ENCODE measurements at places on chromosomes 11 and 22.

DNA sequence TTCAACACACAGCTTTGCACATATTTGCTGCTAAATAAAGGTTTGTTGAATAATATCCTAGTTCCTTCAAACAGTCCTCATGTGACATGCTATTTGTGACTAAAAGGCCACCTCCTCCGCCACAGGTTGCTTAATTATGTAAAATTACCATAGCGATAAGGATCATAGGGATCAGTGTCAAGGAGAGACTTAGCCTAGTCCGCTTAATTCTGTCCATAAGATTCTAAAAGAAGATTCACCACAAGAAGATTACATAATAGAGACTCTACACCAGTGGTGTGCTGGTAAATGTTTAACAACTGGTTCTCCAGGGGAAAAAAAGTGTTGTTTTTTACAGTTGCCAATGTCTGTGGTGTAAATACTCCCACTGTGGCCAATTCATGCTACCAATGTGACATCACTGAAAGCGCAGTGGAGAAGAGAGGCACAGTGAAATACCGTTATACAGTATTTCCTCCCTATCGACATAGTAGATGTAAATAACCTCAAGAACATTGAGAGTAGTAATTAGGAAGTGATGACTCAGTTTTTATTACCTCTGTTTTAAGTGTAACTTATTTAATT lies 4.2 kb upstream of the CHRDL2 start:
- DNase-seq: no peak

DNA sequence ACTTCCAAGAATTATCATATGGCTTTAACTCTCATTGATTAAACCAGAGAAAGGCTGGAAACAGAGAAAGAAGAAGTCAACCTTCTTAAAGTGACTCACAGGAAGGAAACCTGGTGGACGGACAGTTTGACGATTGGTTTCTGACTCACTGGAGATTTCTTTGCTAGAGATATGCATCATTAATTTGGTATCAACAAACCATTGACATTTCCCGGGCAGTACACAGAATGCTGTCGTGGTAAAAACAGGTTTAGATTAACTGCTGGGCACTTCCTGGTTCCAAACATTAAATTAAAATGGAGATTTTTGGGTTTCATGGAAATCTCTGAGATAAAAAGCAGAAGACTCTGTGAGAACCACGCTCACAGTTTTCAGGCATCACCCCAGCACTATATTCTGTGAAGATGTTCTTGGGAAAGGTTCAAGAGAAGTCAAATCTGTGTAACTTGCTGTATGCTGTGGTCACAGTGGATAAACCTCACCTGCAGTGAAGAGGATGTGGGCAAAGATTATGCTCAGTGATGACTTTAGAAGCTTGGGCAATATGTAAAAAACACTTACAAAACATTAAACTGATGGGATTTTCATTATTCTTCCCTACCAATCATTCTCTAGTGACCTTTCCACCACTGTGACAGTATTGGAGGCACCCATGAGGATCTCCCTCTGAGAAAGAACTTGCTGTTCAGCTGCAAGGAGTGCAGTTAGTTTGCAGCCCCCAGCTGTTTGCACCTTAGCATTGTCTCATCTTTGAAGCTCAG lies 61.1 kb upstream of the CD44 start:
- no peak for DNase-seq

GRCh38 chr11:117906710-117907109 lies 22.5 kb downstream of the TMPRSS13 start:
- DNase-seq: no peak

DNA sequence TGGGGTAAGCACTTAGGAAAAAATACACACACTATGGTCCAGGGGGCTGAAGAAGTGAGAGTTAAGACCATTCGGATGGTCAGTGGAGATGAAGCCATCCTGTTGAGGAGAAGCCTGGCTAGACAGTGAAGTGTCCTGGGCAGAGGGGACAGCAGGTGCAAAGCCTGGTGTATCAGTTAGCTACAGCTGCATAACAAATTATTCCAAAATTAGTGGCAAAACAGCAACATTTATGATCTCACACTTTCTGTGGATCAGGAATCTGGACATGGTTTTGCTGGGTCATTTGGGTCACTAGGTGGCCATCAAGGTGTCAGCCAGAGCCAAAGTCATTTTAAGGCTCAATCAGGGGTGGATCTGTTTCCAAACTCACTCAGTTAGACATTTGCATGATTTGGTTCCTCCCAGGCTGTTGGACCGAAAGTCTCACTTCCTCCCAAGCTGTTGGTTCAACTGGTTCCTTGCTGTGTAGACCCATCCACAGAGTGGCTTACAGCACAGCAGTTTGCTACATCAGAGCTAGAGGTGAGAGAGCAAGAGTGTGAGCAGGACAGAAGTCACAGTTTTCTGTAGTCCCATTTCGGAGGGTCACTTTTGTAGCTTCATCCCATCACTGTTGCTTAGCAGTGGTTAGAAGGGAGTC lies 80.1 kb upstream of the ALX4 start:
- DNase-seq: no peak

DNA sequence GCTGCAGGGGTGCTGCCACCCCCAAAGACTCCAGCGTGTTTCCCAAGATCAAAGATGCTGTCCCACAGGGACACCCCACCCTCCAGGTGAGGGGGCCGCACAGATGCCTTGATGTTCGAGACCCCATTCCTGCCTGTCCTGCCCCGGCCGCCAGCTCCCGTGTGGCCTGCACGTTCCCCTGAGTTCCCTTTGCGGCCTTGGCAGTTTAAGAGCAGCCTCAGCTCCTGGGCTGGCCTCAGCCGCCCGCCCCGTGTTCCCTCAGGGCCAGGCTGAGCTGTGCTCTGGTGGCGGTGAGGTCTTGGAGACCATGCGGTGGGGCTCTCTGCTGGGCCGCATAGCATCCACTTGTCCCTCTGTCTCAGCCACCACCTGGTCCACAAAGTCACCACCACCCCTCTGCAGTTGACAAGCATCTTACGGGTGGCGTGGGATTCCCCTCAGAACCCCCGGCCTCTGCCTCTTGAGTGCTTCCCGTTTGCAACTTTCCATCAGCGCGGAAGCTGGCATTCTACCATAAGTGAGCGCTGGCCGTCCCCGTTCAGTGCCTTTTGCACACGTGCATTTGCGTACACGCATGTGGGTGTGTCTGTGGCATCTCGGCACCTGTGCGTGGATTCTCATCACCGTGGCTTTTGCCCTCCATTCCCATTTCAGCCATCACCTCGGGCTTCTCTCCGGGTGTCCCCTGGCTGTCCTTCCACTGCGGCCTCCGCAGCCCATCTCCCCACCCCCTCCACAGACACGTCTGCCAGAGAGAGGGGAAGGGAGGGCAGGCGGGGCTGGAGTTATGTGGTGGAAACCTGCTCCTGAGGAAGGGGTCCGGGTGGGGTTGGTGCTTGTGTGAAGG lies 35.9 kb downstream of the CTTN start:
- no peak for DNase-seq

DNA sequence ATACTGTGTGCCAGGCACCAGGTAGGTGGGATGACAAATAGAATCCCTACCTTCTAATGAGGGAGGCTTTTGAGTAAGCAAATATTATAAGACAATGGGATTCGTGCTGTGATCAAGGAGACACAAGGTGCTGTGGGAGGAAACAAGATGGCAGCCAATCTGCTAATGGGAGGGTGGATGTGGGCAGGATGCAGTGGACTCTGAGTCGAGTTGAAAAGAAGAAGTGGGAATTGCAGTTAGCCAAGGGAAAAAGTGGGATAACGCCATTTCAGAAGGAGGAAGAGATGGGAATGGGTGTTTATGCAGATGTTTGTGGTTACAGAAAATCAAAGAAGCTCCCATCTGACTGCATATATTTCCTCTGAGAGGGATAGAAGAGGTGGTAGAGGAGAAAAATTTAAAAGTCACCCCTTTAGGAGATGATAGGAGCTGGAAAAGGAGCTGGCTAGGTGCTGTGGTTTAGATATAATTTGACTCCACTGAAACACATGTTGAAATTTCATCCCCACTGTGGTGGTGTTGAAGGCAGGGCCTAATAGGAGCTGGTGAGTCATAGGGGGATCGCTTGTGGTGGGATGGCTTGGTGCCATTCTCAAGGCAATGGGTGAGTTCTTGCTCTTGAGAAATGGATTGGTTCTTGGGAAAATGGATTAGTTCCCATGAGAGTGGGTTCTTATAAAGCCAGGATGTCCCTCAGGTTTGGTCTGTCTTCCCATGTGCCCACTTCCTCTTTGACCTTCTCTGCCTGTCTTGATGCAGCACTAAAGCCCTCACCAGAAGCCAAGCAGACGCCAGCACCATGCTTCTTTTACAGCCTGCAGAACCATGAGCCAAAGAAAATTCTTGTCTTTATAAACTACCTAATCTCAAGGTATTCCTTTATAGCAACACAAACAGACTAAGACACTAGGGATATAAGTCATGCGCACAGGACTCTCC lies 30.0 kb upstream of the POU2AF1 start:
- no peak for DNase-seq

GRCh38 chr11:14026961-14027360 lies 64.4 kb downstream of the SPON1 start:
- DNase-seq: no peak

Data from NCI-H510A (cell line).